Epithelial cell of proximal tubule (primary cell): ENCODE measurements at places on chromosomes 4 and X.

DNA sequence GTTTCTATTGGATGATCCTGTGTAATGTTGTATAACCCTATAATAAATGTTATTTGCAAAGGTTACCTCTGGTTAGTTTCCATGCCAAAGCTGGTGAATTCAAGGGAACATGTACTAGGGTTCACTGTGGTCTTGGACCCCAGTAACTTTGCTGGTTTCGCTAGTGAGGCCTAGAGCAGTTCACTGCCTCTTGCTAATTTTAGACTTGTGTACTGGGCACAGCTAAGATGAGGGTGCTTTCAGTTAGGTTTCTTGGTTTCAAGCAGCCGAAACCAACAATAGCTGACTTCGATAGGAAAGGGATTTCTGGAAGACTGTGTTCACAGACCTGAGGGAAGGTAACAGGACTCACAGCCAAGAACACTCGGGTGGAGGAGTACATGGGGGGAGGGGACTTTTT is 215.5 kb upstream of the BCOR start:
- no peak for DNase-seq

DNA sequence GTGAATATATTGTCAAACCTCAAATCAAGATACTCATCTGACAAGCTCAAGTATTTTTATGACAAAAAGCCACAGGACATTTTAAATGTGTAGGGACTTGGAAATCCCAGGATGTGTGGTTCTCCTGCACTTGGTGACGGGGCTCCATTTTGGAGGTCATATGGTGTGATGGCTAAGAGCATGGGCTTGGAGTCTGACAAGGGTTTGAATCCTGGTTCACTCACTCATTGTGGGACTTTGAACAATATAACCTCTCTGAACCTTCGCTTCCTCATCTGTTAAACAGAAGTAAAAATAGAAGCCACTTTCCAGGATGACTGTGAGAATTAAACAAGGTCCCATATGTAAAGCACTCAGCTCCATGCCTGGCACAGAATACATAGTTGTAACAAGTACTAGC is 99.6 kb downstream of the SMIM20 start:
- no peak for DNase-seq

DNA sequence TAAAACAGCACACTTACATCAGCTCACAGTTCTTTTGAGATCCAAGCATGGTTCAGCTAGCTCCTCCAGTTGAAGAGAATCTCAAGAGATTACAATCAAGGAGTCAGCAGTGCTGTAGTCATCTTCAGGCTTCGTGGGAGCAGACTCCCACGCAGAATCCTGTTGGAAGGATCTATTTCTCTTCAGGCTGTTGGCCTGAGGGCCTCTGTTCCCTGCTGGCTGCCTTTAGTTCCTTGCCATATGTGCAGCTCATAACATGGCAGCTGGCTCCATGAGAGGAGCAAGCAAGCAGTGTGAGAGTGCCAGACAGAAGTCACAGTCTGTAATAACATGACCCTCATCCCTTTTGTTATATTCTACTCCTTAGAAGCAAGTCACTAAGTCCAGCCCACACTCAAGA is 168.6 kb downstream of the COX18 start:
- no peak for DNase-seq

DNA sequence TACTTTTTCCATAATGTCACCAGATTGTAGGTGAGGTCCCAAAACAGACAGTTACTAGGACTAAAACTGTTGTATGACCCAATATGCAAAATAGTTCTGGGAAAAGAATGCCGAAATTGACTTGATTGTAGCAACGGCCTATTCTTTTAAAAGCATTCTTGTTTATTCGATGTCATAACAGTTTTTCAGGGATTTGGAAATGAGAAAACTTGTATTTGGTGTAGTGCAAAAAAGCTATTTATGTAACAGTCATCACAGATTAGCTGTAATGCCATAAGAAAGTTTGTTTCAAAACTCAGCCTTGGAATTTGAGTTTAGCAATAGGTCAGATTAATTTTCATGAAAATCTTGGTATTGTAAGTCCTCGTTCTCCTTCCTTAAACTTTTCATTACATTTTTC is 69.2 kb upstream of the DIAPH2 start:
- no peak for DNase-seq

DNA sequence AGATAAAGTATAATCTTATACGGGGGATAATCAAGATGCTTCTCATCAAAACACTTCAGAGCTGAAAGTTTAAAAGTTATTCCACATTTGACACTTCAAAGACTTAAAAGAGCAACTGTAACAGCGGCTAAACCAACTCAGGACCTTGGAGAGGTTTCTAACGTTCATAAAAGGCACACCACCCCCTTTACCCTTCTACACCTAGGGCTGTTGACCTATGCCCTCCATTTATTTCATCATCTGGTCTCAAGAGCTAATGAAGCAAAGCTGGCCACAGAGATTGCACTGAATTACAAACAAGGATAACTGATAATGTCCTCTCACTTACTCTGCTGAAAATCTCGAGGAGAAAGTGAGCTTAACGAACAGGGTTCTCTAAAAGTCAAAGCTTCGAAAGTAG is 1.1 kb upstream of the RPS6KA6 start:
- no peak for DNase-seq

DNA sequence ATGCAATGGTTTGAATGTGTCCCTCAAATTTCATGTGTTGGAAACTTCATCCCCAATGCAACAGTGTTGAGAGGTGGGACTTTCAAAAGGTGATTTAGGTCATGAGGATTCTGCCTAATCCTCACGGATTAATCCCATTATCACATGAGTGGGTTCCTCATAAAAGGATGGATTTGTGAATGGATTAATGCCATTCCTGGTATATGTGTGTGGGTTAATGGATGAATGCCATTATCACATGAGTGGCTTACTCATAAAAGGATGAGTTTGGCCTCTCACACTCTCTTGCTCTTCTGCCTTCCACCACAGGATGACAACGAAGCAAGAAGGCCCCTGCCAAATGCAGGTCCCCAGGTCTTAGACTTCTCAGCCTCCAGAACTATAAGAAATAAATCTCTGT is 30.5 kb upstream of the NEUROG2 start:
- DNase-seq = no peak

GRCh38 chr4:108155373-108155772 is 13.4 kb downstream of the LEF1 start:
- no peak for DNase-seq

DNA sequence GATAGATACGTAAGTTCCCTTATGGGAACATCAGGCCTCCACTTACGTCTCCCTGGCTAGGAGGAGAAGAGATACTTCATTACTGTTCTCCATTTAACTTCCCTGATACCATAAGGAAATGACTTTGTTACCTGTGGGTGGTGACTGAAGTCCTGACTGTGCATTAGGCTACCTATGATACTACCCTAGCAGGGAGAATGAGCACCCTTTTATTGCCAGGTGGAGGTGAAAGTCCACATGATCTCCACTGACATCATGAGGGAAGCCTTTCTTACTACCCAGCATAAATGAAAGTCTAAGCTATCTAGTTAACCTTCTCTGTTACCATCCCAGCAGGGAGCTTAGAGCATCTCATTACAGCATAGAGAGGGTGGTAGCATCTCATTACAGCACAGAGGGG is 24.4 kb upstream of the LAMTOR3 start:
- DNase-seq = no peak

DNA sequence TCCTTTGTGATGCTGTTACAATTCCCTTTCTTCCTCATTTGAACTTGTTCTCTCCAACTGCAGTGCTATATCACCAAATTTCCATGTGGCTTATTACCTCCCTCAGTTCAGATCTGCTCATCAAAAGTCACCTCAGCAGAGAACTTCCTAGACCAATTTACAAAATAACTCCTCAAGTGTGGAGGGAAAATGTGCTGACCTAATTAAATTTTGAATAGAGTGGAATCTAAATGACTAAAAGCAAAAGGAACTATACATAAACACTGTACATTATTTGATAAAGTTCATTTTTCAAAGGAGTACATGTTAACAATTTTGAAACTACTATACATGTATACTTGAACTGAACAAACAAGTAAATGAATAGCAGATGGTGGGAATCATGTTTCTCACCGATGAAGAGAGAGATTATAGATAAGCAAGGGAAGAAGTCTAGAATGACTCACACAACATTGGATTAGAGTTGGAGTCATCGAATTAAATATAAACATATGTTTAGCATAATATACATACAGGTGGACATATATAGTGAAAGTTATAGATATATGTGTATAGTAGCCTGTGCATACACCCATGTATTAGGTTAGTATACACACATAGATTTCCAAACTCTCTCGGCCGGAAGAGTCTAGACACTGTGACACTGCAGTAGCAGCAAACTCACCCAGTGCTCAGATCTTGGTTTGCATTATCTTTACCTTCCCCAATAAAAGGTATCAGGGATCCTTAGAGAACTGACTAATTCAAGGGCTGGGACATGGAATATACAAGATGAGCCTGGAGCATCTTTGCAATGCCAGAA is 318.7 kb downstream of the PCDH18 start:
- no peak for DNase-seq

GRCh38 chrX:44022964-44023363 is 49.8 kb upstream of the NDP start:
- no peak for DNase-seq

- no peak for DNase-seq
These were observed 291.7 kb downstream of the PACRGL start for GRCh38 chr4:20992002-20992401.

DNA sequence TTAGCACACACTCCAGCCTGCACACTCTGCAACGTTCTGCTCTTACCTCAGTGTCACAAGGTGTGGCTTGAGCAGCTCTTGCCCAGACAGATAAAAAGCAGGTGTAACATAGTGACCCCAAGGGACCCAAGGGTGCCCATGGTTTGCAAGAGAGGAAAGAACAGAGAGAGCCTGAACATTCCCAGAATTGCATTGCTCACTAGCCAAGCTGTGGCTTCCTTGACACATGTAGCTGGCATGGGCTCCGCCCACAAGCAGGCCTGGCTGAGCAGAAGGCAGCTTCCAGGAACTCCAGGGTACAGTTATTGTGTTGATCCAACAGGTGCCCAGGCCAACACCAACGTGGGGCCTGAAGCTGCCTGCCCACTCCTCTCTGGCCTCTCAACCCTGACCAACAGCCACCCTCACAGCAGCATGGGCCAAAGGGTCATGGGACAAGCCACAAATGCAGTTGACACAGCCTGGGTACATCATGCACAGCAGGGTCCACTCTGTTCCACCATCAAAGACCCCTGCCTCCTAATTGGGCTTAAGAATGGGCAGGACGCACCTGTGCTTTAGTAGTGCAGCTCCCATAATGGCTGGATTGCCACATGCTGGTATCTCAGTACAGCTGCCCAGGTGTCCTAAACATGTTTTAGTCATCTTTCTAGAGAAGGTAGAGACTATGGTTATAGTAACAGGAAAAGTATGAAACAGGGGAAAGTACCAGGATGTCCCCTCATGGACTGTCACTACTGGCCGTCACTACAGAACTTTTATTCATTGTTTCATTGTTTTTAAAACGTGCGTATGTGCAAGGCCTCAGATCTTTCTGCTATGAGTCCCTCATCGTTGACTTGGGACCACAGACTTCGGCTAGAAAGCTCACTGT is 73.7 kb upstream of the ACSL1 start:
- DNase-seq = peak; percentile 44

DNA sequence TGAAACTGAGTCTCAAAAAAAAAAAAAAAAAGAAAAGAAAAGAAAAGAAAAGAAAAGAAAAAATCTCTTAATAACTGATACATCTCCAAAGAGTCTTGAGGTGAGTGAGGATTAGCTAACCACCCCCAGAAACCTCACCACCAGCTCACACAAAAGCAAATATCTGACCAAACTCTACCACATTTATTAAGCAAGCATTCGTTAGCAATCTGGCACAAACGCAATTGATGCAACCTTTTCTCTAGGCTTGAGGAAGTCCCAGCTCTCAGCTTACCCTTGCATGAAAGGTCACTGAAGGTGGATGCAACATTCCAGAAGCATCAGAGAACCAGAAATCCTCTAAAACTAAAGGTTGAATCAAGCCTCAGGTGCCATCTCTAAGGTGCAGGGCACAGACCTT is 231.9 kb upstream of the BCOR start:
- DNase-seq = no peak

- DNase-seq = no peak
These were observed 113.9 kb upstream of the MBNL3 start for GRCh38 chrX:132602701-132603100.

DNA sequence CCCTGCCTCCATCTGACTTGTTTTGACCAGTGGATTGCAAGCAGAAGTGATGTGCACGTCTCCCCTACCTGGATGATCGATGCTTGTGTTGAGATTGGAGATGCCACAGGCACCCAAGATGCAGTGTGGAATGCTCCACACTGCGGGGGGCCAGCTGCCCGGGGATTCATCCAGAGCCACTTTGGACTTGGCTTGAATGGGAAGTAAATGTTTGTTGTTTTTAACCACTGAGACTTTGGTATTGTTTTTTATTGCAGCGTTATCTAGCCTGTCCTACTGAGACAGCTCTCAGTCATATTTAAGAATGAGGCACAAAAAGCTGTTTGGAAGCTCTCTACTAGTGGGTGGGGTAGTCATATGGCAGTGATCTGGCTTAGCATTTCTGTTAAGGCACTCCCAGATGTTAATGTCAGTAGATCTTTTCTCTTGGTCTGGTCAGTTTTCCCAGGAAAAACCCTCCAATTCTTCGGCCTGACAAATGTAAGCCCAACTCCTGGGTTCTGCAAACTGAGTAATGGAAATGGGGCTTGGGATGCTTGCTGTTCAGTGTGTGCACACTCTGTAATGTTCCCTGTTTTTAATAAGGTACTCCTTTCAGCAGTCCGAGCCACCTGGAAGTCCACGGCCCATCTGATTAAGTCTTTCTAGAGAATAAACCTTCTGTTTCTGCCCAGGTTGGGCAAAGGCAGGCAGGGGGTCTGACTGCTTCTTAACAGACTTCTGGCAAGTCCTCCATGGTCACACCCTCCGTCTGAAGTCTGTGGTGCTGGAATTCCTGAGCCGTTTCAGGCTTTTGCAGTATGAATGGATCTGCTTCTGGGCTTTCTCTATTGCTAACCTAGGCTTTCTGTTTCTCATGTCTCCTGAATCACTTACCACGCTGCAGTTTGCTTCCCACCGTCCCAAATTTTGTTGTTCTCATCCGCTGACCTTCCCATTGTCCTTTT is 74.8 kb downstream of the WWC2 start:
- DNase-seq = no peak

- no peak for DNase-seq
These were observed 33.9 kb upstream of the BMP2K start for GRCh38 chr4:78742300-78742699.
